ENCODE measurements at places on chromosomes 5 and 9.

GRCh38 chr5:180137401-180138213, 66.0 kb upstream of the RNF130 start:
- DNase-seq = no peak

GRCh38 chr5:153463806-153464205, 26.7 kb upstream of the GRIA1 start:
- DNase-seq = peak; percentile 28

DNA sequence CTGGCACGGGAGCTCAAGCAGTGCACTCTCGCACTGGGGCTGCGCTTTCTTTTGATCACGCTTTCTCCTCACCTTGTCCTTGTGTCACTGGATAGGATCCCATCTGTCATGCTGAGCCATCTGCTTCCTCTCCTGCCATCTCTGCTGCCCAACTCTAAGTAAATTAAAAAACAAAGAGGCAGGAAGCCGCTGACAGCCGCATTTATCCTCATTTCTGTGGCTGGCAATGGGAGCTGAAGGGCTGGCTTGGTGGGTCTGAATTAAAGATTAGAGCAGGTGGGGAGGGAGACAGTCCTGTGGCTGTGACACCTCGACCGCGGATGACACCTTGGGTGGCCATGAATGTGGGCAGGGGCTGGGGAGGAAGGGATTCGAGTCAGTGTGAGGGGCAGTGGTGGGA, 159.2 kb upstream of the ALDH1B1 start:
- no peak for DNase-seq

- no peak for DNase-seq
Observed at GRCh38 chr5:57831932-57832331, 349.3 kb upstream of the ACTBL2 start.

- DNase-seq = no peak
Observed at GRCh38 chr9:105700668-105701067, 6.3 kb downstream of the TMEM38B start.
